ENCODE measurements at places on chromosomes 2 and 18.

GRCh38 chr18:75507636-75508035, 80.1 kb upstream of the SMIM21 start:
- DNase-seq = no peak

DNA sequence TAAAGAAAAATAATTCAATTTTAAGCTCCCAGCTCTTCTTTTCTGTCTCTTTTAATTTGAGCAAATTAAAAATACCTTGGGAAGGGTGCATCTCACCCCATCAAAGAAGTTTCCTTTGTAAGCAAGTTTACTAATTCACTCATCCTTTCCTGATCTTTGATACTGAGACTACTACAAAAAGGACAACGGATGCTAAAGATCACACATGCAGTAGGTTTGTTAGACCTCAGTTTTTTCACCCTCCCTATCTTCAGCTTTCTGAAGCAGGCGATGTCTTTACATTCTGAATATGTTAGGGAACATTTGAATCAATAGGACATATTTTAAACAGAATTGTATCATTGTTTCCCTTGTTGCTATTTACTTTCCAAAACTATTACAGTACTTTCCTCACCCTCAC, 6.0 kb upstream of the HNRNPLL start:
- DNase-seq = no peak

DNA sequence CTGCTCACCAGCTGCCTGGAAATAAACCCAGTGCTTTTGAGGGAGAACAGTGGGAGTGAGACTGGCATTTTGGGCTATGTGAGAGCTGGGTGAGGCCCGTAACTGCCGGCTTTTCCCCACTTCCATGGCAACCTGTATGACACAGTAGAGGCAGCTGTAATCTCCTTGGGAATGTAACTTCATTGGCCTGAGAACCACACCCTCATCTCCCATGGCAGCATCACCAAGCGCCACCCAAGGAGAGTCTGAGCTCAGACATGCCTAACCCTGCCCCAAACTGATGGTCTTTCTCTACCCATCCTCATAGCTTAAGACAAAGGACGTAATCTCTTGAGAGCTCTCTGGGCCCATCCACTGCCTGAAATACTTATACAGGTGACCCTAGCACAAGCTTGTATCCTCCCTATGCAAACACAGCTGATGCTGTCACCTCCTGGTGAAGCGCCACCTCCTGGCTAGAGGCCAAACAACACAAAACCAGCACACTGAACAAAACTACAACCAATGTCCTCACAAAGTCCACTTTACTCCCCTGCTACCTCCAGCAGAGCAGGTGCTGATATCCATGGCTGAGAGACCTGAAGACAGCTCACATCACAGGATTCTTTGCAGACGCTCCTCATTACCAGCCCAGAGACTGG, 763.4 kb upstream of the NRXN1 start:
- no peak for DNase-seq

GRCh38 chr2:204545861-204546735, 823 bp downstream of the PARD3B start:
- DNase-seq = peak; percentile 24

DNA sequence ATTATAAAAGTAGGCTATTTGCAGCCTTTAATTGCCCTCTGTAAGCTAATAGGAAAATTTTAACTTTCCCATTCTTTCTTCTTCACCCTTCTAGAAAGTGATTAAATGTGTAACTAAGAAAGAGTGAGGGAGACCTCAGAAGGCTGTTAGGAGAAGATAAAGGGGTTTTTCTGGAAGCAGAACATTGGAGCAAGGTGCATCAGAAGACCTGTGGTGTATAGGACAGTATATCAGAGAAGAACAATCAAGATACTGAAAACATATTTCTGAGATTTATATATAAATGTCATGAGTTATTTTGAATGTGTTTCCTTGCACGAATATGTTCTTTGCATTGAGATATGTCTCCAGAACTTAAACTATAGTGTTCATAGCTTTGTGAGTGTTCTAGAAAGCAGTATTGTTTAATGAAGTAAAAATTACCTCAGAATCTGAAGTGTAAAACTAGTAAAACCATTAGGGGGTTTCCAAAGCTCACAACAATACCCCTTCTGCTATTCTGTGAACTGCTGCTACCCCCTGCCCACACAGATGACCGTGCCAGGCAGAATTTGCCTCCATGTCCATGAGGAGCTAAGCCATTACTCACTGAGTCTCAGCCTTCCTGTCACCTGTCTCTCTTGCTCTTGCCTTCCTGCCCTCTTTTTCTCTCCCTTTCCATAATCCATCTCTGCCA, 537.9 kb downstream of the EPHA4 start:
- DNase-seq = no peak

DNA sequence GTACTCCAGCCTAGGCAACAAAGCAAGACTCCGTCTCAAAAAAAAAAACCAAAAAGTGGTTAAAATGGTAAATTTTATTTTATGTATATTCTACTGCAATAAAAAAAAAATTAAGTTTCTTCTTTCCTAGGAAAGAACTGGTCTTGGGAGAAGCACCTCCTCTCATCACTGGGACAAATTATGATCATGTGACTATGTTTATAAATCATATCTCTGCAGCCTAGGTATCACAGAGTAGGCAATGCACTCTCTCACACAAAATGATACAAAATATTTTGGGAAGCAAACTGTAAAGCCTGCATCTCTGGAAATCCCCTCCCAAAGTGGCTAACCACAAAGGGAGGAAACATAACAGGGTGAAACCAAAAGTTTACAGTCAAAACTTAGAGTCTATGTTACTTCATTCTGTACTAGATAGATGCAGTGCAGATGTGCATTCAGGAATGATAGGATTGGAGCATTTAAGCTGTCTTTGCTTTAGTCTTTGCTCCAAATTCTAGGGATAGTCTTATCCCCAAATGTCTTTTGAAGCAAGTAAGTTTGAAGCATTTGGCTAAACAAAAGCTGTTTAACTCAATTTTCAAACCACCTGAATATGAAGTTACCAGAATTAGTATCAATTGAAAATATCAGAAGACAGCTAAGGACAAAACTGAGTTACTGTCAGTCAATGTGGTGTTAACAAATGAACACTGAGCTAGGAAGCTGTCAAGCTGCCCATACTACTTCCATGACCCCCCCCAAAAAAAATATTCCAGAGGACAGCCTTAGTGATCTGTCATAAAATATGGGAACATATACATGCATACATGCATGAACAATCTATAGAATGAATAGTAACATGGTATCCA, 21.1 kb upstream of the MALT1 start:
- DNase-seq = no peak

GRCh38 chr2:240437861-240438809, 2.7 kb downstream of the GPC1 start:
- peak; percentile 78 for DNase-seq

DNA sequence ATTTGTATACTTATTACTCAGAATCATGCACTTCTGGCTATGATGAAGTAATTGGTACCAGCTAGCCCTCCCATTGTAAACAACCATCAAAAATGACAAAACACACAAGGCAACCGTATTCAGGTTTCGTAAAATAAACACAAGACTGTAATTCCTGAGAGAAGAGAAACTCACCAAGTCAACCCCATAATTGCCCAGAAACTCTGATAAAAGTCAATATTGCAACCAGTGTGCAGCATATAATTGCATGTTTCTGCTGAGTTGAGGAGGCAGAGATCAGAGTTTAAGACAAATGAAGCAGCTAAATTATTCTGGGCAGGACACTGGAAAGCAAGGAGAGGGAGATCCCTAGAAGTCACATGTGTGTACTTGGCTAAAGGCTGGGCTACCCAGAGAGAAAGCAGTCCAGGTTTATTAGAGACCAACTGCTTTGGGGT, 90.3 kb downstream of the ROCK2 start:
- DNase-seq = no peak

GRCh38 chr2:113309655-113310387, 31.1 kb upstream of the PAX8 start:
- DNase-seq = no peak

- DNase-seq = no peak
These were observed 47.0 kb downstream of the PROC start for GRCh38 chr2:127465258-127465657.

GRCh38 chr2:138490673-138491494, 10.7 kb upstream of the SPOPL start:
- no peak for DNase-seq

GRCh38 chr2:34570266-34570872, 971.3 kb upstream of the FAM98A start:
- no peak for DNase-seq

DNA sequence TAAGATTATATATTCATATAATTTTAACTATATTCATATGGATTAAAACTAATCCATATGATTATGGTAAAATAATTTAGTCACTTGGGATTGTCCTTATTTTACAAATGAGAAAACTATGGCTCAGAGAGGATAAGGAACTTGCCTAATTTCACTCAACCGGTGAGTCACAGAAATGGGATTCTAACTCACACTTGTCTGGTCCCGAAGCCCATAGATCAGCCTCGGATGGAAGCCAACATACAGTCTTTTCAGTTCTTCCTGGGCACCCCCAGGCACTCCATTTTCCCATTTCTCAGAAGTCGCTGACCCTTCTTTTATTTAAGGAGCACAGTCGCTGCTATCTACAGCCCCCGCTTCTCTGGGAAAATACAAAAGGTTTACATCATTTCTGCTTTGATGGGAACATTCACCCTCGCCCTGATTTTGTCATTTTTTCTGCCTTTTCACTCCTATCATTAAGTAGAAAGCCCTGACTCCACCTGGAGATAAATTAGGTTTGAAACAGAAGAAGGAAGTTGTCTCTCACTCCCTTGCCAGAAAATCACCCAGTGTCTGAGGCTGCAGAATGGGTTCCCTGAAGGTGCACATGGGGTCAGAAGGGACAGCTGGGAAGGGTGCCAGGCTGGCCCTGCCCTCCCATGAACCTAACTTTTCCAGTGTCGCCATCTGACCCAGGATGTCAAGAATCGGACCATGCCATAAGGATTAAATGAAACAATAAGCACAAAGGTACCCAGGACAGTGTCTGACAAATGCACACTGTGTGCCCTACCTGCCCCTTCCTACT, 36.6 kb downstream of the CYP1B1 start:
- DNase-seq = no peak

DNA sequence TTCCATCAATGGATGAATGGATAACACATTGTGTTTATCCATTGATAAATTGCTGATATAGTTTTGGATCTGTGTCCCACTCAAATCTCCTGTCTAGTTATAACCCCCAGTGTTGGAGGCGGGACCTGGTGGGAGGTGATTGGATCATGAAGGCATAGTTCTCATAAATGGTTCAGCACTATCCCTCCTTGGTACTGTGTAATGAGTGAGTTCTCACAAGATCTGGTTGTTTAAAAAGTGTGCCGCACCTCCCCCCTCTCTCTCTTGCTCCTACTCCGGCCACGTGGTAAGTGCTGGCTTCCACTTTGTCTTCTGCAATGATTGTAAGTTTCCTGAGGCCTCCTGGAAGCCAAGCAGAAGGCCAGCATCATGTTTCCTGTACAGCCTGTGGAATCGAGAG, 23.9 kb upstream of the SPATA3 start:
- no peak for DNase-seq

DNA sequence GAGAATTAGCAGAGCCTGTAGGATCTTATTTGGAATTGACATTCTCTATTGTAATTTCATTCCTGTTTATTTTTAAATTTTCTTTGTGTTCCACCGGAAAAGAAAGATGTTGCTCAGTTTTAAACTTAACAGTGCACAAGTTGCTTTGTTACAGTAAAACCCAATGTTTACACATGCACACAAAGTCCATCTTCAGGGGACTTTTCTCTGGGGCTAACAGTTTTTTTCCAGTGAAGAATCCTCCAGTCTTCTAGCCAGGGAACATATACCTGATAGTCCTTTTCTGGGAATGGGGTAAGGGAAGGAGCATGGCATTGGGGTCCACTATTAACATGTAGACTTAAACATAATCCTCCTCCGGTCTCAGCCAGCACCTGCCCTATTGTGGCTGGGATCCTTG, 25.2 kb upstream of the MRPL33 start:
- no peak for DNase-seq

Measured in C1 segment of cervical spinal cord (tissue), 14 donors.